Renal cortex interstitium (tissue), 15 donors: ENCODE measurements at places on chromosomes 16 and 17. TPM values are rescaled to one million over a fixed set of nuclear protein-coding genes. Genes with fewer than 3 reads are reported as not detected.
A peak's percentile ranks its signal among the peaks of the same experiment; 100 is the strongest.

DNA sequence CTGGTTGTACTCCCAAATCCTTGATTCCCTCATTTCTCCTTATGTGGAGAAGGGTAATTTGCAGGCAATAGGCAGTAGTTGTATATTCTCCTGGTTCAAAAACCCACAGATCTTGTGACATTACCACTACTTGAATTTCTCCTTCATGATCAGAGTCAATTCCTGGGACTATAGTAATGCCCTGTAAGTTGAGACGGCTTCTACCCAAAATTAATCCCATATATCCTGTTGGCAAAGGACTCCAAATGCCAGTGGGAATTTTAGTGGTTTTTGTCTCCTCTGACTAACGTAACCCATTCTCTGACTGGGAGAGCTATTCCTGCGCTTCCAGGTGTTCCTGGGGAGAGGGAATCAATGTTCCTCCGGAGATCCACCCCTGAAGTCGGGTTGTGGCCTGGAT lies 11.6 kb upstream of the ZNF689 start:
- no peak for DNase-seq

DNA sequence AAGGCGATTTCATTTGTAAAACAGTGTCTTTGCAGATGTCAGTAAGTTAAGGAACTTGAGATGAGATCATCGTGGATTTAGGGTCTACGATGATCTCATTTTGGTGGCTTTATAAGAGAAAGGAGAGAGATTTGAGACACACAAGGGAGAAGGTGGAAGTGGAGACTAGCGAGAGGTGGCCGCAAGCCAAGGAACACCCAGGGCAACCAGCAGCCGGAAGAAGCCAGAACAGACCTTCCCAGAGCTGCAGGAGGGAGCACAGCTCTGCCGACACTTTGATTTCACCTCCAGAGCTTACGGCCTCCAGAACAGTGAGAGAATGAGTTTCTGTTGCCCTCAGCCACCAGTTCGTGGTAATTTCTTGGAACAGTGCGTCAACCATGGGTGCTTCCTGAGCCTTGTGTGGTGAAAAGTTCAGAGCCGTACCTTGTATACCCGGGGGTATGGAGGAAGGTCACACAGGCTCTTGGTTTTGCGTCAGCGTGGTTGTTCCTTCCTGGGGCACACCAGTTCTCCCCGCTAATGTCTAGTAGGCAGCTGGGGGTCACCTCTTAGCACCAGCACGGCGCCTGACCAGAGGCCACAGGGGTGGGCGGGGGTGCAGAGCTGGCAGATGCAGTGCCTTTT lies 12.9 kb upstream of the SEC14L1 start:
- DNase-seq, result no peak

GRCh38 chr17:57335195-57335792 lies 79.0 kb downstream of the MSI2 start:
- DNase-seq, result no peak

- DNase-seq, result no peak
Observed at GRCh38 chr16:48282636-48283263, 35.4 kb upstream of the ABCC11 start.

- DNase-seq, result no peak
Observed at GRCh38 chr17:67132366-67132765, 88.0 kb downstream of the CACNG1 start.

GRCh38 chr17:45355087-45355486 lies 38.3 kb upstream of the MAP3K14 start:
- no peak for DNase-seq

DNA sequence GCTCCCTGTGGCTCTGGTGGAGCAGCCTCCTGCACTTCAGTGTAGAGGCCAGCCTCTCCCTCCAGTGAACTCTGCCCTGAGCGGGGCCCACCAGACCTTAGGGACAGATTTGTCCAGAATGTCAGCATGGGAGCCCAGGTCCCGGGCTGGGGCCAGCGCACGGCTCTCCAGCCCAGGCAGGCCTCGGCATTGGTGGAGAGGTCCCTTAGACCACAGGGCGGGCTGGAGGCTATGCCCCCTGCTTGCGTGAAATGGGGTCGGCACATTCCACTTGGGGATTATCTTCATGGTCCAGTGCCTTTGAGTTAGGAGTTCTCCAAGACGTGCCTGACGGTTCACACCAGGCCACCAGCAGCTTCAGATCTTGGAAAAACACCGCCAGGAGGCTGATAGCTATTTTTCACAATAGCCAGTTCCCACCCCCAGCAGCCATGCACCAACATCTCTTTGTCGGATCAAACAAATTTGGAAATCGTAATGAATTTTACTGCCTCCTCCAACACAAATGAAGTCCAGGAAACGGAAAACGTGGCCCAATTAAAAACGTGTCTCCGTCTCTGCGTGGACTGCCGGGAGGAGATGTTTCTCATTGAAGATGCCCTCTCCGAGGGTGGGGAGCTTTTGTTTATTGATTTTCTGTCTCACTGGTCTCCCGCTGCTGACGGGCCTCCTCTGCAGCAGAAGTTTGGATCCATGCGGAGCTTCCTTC lies 110.0 kb upstream of the CIBAR2 start:
- DNase-seq, result no peak

GRCh38 chr17:44359006-44359405 lies 4.6 kb downstream of the FAM171A2 start:
- DNase-seq, result no peak

- no peak for DNase-seq
Observed at GRCh38 chr17:81707725-81708646, 4.1 kb upstream of the SLC25A10 start.

GRCh38 chr16:59164461-59164860 lies 430.3 kb upstream of the GOT2 start:
- DNase-seq, result peak; percentile 16

The CA5A gene
- polyA plus RNA-seq, result 0.11 TPM
